H54 (cell line): ENCODE measurements at places on chromosomes 3 and 15.

DNA sequence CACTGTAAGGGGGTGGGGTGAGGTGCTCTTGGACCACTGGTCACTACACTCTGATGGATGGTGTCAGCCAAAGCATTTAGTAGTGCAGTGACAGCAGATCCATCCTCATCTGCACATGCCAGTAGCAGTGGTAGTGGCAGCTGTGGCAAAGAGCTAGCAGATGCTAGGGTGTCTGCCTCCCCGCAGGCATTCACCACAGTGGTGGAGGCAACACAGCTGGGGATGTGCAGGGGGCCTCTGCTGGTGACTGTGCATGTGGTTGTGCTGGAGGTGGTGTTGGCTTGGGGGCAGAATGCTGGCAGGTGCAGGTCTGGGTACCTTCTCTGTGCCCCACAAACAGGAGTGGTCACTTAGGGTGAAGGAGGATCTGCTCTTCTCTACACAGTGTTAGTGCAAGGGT is 19.4 kb upstream of the DCUN1D1 start:
- DNase-seq: no peak

DNA sequence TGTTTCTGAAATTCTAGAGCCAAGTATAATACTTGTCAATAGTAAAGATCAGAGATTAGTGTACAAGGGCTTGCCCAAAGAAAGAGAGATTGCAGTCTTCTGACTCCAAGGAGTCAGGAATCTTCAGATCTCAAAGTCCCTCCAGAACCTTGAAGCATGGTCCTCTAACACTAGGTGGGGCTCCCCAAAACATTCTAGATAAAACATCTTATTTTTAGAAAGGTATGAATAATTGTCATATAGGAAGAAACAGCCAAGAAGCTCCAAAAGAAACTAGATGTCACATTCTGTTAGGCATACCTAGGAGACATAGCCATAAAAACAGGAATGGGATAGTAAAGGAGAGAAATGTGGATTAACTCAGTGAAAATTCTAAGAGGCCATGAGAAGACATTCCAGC is 10.7 kb downstream of the MUC13 start:
- no peak for DNase-seq

GRCh38 chr3:154728285-154728684 is 298.3 kb upstream of the GPR149 start:
- DNase-seq: no peak

DNA sequence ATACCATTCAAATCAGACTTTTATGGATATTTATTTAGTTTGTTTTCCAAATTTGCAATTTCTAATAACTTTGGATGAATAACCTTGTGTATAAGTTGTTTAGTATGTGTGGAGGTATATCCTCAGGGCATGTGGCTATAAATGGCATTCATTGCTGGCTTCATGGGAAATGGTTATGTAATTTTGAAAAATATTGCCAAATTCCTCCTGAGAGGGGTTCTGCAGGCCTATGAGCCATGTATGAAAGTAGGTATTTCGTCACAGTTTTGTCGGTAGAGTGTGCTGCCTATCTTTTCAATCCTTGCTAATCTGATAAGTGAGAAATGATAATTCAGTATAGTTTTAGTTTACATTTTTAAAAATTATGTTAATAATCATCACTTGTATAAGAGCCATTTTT is 256.4 kb upstream of the ZNF385D start:
- no peak for DNase-seq

- no peak for DNase-seq
Measured at GRCh38 chr3:103712320-103713008, 1277.6 kb downstream of the ZPLD1 start.

GRCh38 chr3:30631243-30631904 is 25.0 kb downstream of the TGFBR2 start:
- no peak for DNase-seq

GRCh38 chr3:119700920-119701734 is 1.7 kb upstream of the CFAP91 start:
- no peak for DNase-seq

- no peak for DNase-seq
Measured at GRCh38 chr3:77081240-77081661, 41.4 kb downstream of the ROBO2 start.

DNA sequence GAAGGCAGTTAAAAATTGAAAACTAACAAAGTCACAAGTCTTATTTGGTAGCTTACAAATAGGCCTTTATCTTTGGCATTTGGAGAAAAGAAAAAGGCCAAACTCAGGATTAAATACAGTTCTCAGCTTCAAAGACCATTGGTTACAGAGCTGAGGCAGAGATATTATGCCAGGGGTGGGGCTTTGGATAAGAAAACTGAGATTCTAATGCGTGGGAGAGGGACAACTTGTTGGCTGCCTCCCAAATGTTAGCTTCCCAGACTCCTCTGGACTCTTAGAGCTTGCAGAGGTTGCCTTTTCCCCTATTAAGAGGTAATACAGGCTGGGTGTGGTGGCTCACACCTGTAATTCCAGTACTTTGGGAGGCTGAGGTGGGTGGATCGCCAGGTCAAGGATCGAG is 231.8 kb downstream of the SQOR start:
- no peak for DNase-seq

GRCh38 chr3:62201438-62202035 is 171.8 kb downstream of the FEZF2 start:
- DNase-seq: no peak

GRCh38 chr15:58699769-58700168 is 49.7 kb downstream of the ADAM10 start:
- DNase-seq: no peak

DNA sequence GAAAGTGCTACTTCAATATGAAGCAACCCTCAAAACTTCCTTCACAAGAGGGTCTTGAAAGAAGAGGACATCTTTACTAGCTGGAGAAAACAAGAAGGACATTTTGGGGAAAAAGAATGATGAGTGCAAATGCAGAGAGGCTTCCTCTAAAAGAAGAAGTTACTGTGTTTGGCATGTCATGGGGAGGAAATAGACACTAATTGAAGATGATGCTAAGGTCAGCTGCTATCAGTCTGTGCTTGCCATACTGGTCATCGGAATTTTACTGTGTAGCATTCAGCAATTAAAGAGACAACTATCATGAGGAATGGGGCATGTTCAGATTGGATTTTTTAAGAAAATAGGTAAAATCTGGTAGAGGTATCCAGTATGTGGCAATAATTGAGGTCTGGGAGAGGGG is 60.0 kb downstream of the THRB start:
- DNase-seq: no peak

- DNase-seq: no peak
Measured at GRCh38 chr3:140363801-140364200, 314.1 kb upstream of the TRIM42 start.

GRCh38 chr3:140505213-140505612 is 172.7 kb upstream of the TRIM42 start:
- DNase-seq: no peak

DNA sequence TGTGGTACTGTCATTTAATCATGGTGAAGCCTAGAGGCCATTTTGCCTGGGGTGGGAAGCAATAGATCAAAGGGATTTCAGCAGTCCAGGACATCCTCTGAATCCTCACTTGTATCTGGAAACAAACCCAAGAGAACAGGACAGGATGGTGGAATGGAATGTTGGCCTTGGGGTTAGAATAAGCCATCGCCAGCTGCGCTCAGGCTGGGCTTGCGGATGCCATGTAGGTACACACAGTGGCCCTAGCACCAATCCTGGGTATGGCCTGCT is 76.5 kb upstream of the ALDH1A3 start:
- DNase-seq: no peak

DNA sequence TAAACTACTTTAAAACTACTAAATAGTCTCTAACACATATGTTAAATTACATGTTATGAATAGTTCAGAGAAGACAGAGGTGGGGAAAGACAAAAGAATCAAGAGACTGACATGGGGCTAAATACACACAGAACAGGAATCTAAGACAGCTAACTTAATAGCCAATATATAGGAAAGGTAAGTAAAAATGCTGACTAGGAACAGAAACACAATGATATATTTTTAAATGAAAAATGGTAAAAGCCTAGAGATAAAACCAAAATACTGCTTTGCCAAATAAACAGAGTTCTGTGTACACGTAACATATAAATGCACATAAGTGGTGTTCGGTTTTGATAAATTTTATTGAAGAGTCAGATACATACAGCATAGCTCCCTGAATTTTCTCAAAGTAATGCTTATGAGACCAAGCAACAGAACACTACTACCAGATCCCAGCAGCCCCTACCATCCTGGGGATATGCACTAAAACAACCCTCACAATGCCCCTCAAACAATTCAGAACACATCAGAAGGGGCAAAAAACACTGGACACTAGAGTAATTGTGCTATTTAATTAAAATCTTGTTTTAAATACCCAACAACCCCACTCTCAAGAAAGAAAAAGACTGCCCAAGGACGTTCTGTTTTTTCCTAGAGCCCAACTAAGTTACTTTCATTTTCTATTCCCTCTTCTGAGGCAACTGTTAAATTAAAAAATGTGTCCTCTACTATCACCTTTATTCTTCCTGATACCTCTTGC is 121.1 kb downstream of the ADAM10 start:
- no peak for DNase-seq

GRCh38 chr3:119380697-119381096 is 82.7 kb downstream of the TMEM39A start:
- DNase-seq: no peak

GRCh38 chr15:68868296-68868695 is 47.6 kb upstream of the ANP32A start:
- DNase-seq: no peak

DNA sequence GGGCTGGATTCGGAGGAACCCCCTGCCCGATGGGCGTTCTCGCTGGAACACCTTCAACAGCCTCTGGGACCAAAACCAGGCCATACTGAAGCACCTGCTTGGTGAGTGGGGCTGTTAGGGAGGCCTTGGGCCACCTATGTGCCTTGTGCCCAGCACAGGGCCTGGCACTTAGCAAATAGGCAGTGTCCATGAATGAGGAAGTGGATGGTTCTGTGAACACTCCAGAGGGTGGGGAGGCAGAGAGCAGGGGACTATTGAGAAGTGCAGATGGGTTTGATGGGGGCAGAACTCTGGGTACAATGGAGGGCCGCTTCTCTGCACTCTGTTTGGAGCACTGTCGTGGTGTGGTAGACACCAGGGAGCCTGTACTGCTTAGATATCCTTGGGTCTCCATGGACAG is 1.5 kb downstream of the ECE2 start:
- no peak for DNase-seq

DNA sequence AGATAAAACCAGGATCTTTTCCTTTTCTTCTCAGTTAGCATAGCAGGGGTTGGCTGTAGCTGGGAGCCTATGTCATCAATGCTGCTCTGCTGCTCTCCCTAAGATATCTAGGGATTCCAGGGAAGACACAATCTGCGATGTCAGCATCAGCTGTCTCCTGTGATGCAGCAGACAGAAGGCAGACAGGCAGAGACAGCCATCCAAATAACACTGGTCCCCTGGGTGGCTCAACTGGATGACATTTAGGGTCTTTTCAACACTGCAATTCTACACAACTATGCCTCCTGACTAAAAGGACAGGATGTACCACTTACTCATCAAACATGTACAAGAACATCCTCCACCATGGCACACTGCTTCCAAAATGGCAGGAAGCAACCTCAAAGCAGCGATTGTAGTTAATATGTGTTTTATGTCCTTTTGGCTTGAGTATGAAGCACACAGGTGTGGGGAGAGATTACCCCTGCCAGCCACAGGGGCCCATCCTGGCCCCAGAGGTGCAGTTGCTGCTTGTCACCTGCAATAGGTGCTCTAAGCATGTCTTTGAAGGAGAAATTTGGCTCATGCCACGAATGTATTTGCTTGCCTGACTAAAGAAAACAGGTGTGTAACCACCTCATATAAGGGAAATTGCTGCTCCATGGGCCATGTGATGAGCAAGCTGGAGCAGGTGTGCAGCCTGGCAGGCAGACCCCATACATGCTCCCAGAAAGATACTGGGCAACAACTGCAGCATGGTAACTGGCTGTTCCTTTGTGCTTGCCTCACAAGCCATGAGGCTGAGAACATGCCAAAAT is 357.8 kb downstream of the VPS13C start:
- DNase-seq: no peak

GRCh38 chr3:17747174-17747889 is 4.9 kb upstream of the TBC1D5 start:
- no peak for DNase-seq

DNA sequence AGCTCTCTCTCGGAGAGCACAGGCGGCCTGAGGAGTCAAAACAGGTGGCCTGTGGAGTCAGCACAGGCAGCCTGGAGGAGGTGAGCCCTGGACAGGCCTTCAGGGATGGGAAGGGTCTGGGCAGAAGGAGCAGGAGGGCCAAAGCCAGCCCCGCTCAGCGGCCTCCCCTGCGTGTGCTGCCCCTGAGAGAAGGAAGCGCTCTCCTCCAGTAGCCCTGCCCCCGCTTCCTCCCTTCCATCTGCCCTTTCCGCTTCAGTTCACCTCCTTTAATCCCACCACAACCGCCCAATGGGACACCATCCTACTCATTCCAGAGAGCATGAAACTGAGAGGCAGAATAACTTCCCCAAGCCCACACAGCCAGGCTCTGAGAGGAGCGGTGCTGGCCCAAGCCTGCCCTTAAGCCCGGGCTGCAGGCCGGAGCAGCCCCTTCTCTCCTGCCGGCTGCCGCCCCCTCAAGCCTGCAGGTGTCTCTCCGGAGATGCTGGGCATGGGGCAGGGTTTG is 3.2 kb upstream of the NR2E3 start:
- DNase-seq: no peak

GRCh38 chr3:36700537-36701248 is 63.7 kb downstream of the DCLK3 start:
- DNase-seq: no peak

DNA sequence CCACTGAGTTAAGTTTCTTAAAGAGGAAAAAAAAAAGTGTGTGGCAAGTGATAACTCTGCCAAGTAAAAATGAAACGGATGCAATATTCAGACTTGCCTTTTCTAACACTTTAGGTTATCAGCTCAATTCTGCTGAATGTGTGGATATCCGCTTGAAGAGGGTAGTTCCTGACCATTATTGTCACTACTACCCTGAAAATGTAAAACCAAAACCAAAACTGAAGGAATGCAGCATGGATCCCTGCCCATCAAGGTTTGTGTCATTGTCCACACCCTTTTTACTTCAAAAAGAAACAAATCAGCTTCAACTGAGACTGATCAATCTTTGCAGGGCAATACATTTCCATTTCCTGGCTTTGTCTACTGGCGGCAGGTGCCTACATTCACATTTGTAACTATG is 236.1 kb downstream of the ADAMTSL3 start:
- no peak for DNase-seq

DNA sequence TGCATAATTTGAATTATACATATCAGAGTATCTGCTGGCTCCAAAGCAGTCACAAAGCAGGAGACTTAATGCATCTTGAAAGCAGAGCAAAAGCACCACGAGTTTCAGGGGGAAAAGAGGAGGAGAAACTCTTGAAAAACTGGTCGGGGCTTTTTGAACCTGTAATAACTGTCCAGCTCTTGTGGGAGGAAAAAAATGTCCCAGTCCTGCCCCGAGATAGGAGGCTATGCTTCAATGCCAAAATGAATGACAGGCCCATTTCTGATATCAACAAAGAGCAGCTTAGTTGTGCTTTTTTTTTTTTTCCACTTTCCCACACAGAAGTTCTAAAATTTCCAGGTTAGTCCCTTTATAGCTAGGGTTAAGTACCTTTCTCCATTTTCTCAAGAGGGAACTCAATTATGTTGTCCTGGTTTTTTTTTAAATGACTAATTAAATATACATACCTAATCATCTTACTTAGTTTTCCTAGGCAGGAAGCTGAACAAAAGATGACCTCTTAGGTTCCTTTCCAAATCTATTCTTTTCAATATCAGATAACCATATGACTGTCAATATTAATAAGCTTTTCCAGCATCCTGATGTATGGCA is 120.2 kb downstream of the TFDP2 start:
- DNase-seq: no peak
